ENCODE measurements at places on chromosomes 2 and 18.

DNA sequence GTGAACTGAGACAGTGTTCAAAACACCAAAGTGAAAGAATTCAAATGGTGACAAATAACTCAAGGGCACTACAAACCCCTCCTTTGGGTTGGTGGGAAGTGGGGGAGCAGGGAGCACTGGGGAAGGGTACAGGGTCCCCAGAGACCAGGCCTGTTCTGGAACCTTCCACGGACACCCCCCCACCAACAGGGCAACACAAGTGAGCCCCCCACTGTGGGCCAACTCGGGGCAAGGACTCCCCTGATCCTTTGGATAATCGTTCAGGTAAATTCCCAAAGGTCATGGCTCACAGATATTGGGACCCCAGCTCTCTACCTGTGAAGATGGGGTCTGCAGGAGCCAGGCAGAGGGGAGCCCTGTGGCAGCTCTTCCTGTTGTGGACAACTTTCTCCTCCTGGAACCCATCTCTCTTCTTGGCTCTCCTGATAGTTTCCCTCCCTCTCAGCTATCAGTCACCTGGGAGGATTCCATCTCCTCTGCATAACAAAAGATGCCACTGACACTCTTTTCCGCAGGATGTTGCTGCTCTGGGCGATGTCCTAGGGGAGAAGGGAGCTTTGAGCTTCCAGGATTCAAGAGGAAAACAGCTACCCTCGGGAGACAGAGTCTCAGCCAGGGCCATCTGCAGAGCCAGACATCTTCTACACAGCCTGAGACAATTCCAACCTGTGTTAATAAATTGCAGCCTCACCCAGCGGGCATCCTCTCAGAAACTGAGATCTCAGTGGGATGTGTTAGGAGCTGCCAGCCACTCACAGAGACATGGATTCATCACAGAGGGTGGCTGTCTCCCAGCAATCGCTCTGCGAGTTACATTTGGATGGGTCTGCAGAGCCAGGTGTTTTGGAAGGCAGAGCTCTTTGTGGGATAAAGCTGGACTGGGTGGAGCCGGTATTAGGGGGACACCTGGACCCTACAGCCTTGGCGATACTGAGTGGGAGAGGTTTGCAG, 35.4 kb downstream of the MBP start:
- no peak for DNase-seq

DNA sequence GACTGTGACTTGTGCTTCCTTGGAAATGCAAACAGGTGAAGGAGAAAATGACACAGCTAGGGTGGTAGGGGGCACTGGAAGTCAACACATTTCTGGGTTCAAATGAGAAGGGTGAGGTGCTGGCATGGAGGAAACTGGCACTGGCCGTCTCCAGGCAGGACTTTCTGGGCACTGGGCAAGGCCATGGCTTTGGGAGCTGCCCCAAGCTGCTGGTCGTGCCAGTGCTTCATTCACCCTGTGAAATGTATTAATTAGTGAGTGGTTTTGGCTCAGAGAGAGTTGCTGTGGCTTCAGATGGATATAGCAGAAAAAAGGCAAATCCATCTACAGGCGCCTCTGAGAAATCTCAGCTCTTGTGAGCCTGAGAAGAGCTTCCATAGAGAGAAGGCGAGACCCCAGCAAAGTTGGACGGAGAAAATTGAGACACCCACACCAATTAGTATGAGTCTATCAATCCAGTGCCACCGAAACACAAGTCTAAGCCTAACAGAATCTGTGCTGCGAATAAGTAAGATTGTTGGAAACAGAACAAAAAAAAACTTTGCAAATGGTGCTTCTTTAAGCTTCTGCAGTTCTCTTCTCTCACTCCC, 202.1 kb upstream of the TNP1 start:
- DNase-seq = no peak

DNA sequence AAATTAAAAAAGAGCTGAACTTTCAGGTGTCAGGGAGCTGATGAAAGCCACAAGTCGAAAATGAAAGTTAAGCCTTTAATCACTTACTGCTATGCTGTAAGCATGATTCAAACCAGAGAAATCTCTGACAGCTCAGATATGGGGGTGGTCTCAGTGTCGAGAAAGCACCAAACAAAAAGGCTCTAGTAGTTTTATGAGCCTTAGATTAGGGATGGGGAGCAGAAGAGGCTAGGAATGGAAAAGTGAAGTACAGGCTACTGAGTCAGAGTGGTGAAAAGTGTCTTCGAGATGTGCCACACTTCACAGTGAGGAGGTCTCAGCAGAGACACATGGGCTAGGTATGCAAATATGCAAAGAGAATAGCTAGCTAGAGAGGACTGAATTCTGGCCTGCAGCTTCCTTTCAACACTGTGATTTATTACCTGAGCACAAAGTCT, 482.2 kb downstream of the SPAG16 start:
- no peak for DNase-seq

GRCh38 chr18:70931942-70932814, 643.3 kb downstream of the SOCS6 start:
- DNase-seq = no peak

DNA sequence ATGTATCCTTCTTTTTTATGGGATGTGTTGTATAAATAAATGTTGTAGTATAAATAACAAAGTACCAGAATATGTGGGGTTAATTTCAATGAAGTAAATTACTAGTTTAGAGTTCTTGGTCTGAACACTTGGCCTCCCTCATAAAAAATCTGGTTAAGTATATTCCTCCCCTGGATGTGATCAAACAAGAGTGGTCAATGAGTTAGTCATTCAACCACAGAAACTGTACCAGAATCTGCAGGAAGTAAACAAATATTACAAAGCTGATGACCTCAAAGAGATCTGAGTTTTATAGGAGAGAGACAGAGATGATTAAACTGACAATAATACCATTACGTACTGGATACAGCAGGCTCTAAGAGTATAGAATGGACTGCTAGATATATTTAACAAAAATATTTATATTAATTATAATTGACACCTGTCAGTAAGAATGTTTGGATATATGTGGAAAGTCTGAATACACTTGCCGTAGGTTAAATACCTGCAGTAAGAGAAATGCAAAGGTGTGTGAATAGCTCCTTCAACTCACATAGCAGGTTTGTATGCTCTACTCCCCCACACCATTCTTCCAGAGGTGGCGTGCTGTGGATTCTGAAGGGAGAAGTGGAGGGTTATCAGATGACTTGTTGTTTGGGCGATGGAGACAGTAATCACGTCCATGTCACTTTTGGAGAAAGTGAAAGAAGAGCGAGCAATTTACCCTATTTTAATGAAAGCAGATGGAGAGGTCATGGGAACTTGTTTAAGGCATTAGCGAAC, 108.3 kb upstream of the LRATD1 start:
- no peak for DNase-seq

- no peak for DNase-seq
Observed at GRCh38 chr2:10547663-10548376, 99.7 kb upstream of the ODC1 start.

DNA sequence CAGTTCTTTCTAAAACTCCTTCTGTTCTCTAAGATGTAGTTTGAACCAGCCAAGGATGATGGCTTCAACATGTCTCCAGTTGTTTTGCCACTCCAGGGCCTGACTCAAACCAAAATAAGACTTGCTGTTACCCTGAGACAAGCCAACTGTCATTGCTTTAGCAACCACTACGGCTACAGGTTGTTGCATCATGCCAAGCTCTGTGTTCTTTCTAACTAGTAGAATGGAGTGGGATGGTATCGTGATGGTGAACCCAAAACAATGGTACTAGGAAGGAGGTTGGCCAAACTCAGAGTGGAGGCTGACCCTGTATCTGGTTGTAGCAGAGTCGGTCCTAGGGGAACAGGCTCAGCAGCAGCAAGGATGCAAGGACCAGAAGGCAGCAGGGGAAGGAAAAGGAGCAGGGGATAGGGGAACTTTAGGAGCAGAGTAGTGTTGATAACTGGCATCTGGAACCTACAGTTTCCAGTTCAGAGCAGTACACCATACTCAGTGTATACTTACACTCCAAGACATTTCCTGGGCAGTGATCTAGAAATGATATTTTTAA, 51.6 kb downstream of the PDK1 start:
- no peak for DNase-seq

GRCh38 chr2:47488870-47489584, 86.1 kb downstream of the MSH2 start:
- no peak for DNase-seq

- no peak for DNase-seq
Observed at GRCh38 chr2:154403242-154403790, 295.2 kb upstream of the KCNJ3 start.

DNA sequence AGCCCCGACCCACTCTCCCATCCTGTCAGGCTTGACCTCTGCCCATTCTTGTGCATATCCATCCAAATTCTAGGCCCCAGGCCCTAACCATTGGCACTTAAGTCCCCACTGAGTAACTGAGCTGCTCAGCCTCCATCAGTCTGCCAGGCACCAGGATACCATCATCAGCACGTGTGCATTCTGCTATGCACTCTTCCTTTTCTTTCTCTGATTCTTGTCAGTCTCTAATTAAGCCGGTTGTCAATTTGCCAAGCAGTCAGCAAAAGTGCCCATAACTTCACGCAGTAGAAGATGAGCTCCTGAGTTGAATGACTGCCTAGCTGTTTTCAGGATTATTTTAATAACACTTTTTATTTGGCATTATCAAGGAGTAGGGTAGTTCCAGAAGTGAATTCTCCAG, 107.2 kb downstream of the FEZ2 start:
- DNase-seq = no peak

- DNase-seq = no peak
Observed at GRCh38 chr2:135637456-135638087, 104.1 kb upstream of the UBXN4 start.

DNA sequence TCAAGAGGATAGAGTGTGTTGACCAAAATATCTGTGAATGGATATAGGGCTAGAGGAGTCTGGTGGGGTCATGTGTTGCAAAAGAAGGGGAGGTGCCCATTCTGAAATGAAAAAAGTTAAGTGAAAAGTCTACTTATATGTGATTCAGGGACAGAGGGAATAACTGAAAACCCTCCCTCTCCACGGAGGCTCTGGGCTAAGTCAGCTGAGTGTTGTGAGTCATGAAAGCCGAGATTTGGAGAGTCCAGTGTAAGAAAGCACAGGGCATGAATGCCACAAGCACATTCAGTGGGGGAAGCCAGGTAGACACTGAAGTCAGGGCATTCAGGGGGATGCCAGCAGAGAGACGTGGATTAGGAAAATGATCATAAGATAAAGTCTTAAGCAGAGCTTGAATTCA, 871.9 kb downstream of the TSN start:
- DNase-seq = no peak

DNA sequence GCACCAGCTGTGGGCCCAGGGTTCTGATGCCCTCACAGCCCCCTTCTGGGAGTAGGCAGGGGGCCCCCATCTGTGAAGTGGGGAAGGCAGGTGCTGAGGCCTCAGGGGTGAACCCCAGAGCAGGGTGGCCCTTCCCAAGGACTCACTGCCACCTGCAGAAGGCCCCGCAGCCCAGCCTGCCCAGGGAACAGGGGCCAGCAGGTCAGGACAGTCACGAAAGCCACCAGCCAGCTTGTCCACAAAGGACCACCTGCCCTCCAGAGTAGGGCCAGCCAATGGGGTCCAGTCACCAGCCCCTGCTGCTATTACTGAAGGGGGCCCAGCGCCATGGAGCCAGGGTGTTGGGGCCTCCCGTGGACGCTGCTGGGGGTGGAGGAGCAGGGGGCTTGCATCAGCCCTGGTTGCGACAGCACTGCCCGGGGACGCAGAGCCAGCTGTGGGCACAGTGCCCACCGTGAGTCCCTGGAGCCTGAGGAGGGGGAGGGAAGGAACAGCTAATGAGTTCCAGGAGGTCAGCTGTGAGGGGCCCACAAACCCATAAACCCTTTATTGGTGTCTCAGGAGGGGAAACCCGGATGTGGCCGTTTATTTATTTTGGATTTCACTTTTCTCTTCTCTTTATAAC, 11.5 kb upstream of the SNED1 start:
- peak; percentile 15 for DNase-seq

DNA sequence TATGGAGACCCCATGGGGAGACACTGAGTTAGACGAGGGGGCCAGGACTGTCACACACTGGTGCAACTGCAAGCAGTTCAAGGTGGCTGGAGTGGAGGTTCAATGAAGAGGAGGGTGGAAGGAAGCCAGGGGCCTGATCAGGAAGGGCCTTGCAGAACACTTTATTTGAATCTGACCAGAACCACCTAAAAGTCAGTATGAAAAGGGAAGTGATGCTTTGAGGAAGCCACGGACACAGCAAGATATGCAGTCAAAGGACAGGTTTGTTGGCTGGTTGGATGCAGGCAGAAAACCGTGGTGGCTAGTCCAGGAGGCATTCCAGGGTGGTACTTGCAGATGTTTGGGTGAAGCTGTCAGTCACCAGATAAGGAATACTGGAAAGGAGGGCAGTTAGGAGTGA, 3.5 kb upstream of the FAM124B start:
- DNase-seq = no peak

DNA sequence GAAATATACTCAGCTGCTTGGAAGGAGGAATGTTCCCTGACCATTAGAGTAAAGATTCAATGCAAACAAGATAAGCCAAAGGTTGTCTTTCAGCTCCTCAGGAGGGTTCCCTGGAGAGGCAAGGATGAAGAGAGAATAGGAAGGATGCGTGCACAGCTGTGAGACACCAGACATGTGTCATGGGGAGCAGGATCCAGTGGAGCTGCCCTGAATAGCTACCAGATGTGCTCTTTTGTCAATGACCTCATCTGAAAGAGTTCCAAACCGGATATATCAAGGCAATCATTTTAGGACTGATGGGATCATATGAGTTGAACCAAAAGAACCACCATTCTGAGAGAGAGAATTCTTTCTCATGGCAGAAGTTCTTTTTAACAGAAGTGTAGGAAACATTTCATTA, 490.6 kb downstream of the IRS1 start:
- no peak for DNase-seq
